ENCODE measurements at places on chromosomes 12 and 14.

- DNase-seq: no peak
These were observed 1.6 kb upstream of the RPS26 start for GRCh38 chr12:56040151-56040550.

DNA sequence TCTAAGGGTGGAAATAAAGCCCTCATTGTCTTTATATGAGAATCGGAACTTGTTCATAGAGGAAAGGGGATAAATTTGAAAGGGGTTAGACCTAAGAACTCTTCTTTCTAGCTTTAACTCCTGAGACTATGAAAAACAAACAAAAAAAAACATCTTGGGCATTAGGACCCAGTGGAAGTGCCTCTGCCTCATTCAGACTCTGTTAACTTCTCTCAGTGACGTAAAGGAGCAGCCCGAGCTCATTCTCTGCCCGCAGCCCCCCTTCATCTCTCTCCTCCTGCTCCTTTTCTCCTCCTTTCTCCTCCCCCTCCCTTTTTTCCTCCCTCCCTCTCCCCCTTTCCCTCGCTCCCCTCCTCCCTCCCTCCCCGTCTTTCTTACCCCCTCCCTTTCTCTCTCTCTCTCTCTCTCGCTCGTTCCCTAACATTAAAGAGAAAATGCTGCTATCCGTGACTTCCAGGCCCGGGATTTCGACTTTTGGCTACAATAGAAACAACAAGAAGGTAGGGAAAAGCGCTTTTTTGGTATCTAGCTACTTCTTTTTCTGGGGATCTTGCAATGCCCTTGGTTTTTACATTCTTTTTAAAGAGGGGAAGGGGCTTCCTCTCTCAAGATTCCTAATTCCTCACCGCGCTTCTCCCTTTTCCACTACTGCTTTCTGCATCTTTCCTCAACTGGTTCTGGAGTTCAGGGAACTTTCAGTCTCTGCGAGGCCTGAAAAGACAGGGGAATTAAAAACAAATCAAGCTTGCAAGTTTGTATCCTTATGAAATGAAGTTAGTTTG lies at the start of gene RBMS2:
TSS of gene RBMS2 (plus strand) at position 231 of the 782 bp plus-strand sequence. CDS start at position 435, 204 bp downstream.
- DNase-seq: peak; percentile 95

- DNase-seq: no peak
These were observed 57.6 kb downstream of the CCDC85C start for GRCh38 chr14:99546234-99546879.

DNA sequence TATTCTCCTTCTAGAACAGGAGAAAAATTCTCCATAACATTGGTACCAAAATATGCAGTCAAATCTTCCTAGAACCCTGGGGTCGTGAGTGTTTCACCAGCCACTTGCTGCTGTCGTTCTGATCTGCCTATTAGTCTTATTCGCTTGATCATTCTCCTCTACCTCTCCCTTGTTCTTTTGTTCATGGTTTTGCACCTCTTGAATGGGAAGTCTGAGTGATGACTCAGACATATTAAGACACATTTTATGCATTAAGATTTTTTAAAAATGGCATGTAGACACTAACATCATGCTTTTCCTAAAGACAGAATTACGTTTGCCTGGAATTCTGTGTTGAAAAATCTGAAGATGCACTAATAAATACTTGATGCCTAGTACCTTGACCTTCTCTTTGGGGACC lies 159.2 kb upstream of the LRIG3 start:
- DNase-seq: no peak

DNA sequence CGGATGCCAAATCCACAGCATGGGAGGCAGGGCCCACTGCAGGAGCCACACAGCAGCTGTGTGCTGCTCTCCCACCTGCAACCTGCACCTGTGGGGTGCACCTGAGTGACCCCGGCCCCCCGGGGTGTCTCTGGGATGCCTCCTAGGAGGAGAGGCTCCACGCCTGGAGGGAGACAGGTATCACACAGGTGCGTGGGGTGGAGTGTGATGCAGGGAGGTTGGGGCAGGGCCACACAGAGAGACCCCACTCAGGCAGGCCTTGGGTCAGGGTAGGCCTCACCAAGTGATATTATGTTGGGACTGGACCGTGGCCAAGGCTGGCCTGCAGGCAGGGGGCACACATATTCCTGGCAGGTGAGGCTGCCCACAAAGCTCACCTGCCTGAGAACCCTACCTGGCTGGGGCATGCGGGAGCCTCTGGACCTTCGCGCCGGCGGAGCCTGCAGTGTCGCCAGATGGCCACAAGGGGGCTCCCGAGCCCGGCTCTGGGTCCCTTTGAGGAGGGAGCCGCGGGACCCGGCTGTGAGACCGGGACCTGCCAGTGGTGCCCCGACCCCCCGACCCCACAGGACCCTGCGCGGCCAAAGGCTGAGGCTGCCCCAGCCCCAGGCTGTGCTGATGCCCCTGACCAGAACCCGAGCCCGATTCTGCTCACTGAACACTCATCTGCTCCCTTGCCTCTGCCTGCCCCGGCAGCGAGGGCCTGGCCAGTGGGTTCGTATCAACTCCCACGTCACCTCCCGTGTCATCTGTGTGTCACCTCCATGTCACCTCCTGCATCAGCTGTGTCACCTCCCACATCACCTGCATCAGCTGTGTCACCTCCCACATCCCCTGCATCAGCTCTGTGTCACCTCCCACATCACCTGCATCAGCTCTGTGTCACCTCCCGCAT lies 11.4 kb downstream of the TMEM121 start:
- DNase-seq: no peak

DNA sequence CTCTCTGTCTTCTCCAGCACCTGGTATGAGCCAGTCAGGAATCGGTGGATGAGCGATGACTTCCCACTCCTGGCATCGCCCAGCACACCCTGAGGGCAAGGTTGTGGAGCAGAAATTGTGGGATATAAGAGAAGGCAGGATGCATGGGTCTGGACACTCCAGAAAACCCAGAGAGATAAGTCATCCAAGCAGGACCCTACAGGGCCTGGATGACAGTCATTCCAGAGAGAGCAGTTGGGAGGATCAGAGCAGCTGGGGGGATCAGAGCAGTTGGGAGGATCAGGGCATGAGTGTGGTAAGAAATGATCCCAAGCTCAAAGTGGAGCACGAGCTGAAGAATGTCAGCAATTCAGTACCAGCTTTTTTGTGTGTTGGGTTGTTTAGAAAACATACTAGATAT lies 4.0 kb downstream of the AGAP2 start:
- DNase-seq: peak; percentile 42

GRCh38 chr14:21163871-21164291 lies 8.0 kb upstream of the OR5AU1 start:
- no peak for DNase-seq

GRCh38 chr12:58172433-58173073 lies 231.2 kb downstream of the ATP23 start:
- DNase-seq: no peak

- DNase-seq: peak; percentile 96
These were observed 30.4 kb upstream of the PLEKHG6 start for GRCh38 chr12:6280053-6280469.

GRCh38 chr14:77641534-77642341 lies 25.3 kb upstream of the SPTLC2 start:
- peak; percentile 64 for DNase-seq

DNA sequence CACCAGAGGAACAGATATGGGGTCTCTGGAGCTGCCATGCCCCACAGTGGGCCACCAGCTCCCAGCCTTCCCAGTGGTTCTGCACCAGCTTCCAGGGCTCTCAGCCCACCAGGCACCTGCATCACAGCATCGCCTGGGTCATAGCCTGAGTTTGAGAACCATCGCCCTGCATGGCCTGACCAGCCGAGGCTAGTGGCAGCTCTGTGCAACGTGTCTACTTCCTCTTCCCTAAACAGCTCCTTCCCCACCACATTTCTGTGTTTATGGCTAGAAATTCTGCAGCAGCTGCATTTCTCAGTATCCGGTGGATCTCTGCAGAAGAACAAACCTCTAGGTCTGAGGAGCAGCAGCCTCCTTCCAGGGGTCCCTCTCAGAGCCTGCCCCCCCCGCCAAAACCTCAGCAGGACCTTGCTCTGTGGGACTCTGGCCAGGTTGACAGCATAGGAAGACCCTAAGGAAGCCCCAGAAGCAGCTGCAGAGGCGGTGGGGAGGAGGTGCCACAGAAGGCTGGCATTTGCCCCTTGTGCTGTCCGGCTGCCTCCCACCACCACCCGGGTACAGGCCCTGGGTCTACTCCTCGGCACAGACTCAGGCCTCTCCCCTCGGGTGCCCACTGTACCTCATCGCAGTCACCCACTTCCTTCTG lies 47.7 kb downstream of the PSMA6 start:
- no peak for DNase-seq

DNA sequence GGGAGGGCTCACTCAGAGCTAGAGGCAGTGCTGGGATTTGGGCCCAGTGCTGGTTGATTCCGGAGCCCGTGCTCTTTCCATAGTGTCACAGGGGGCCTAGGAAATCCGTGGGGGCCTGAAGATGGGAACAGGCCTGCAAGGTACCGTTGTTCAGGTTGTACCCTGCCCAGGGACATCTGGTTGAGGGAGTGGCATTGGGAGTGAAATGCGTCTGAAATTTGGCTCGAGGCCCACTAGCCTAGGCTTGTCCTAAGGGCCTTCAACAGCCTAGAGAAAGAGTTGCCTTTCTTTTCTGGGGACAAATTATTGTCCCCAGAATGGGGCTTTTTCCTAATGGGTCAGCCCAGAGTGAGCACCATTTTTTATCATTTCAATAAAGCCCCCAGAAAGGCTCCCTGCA lies 26.4 kb upstream of the FAM222A start:
- DNase-seq: no peak

DNA sequence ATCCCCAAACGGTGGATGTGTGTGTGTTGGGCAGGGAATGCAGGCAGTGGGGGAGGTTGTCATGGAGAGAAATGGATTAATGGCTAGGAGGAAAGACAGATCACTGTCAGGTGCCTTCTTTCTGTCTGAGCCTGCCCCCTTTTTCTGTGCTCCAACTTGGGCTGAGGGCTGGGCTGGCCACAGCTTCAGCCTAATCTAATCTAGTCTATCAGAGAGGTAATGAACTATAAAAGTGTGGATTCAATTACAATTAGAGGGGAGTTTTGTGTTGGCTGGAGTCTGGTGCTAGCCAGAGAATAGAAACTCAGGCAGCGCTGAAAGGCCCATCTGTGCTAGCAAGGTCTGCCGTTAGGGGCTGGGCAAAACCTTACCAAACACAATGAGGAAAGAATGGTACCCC lies 41.2 kb downstream of the NEUROD4 start:
- no peak for DNase-seq

- no peak for DNase-seq
These were observed 4.2 kb upstream of the TNS2 start for GRCh38 chr12:53045696-53046045.

- DNase-seq: no peak
These were observed 55.9 kb upstream of the TSPAN11 start for GRCh38 chr12:30870491-30871265.

- DNase-seq: peak; percentile 47
These were observed 107.3 kb downstream of the CRADD start for GRCh38 chr12:93784339-93785086.

GRCh38 chr12:62933220-62933601 lies 1.7 kb downstream of the PPM1H start:
- DNase-seq: no peak

DNA sequence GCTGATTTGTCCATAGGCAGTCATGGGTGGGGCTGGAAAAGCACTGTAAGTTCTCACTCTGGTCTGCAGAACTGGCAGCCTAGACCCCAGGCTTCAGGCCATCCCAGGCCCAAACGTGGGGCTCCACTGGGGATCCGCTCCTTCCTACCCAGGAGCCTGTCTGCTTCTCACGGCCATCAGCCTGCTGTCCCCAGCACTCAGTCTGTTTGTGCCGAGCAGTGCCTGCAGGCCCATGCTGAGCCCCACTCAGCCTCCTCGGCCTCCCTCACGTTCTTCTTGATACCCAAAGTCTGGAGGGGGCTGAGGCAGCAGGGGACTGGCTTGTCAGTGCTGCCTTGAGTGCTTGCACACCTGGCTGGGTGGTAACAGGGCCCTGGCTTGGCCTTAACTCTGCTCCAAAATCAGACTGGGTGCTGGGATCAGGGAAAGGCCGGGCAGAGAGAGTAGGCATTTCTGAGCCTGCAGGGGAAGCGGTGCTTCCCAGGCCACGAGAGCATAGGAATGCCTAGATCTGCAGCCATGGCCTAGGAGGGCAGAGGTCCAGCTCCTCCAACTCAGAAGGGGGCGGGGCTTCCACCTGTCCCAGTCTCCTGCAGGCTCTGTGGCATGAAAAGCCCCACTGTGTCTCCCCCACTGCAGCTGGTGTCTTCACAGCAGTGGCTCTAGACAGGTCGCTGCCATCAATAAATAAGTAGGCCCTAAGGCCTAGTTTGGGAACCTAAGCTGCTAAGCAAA lies 772.4 kb upstream of the FBXO33 start:
- DNase-seq: no peak

DNA sequence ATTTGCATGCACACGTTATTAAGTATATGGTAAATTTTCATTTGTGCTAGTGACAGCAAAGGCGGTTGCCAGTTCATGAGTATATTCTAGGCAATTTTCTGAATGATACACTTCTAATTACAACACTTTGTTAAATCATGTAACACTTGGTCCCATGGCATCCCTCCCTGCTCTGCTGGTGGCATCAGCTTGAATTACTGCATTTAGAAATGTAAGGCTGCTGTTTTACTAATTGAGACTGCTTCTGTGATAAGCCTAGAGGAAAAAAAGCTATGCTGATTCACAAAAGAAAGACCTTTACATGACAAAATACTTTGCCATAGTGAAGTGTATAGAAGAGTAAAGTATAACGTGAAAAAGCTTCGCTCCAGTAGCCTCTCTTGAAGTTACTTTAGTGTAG lies 636.1 kb downstream of the KCNH5 start:
- no peak for DNase-seq

- DNase-seq: no peak
These were observed 38.1 kb upstream of the TRAF3 start for GRCh38 chr14:102739190-102739469.

- DNase-seq: no peak
These were observed 206.4 kb upstream of the ALG10B start for GRCh38 chr12:38110026-38110699.

DNA sequence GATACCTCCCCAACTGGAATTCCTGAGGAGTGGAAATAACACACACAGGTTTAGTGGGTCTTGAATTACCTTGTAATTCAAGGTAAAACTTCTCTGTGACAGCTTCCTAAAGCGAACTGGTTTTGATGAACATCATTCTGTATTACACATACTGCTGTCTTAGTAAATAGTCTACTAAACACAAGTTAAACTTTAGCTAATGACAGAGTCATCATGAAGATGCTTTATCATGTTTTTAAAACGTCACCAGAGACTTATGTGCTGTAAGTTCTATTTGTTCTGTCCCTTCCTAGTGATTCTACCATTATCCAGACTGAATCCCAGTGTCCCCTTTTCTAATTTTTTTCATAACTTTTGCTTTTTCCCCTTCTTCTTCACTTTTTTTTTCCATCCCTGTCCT lies 11.6 kb upstream of the GXYLT1 start:
- no peak for DNase-seq

- no peak for DNase-seq
These were observed 21.7 kb downstream of the GALNT16 start for GRCh38 chr14:69281450-69282169.
